ENCODE measurements at places on chromosomes 16 and 17. TPM values are rescaled to one million over a fixed set of nuclear protein-coding genes. Genes with fewer than 3 reads are reported as not detected.

The MYO18A gene
- polyA plus RNA-seq: 3.9 TPM

The G6PC1 gene
- polyA plus RNA-seq: not detected

The KCNJ2 gene
- polyA plus RNA-seq: 8.3 TPM

The ZSCAN10 gene
- not detected for polyA plus RNA-seq

The FBXO39 gene
- polyA plus RNA-seq: 3.1 TPM

Data from endothelial cell of umbilical vein (primary cell).